Articular chondrocyte of knee joint (primary cell): ENCODE measurements at places on chromosomes 1 and 21. TPM values are rescaled to one million over a fixed set of nuclear protein-coding genes. Genes with fewer than 3 reads are reported as not detected.

The FASLG gene
- not detected in 2 replicates for total RNA-seq

The ELAPOR1 gene
- 0.39 and 0.54 TPM in 2 replicates for total RNA-seq

The RASSF5 gene
- 2.6 and 2.9 TPM in 2 replicates for total RNA-seq

The ANGEL2 gene
- total RNA-seq: 57.5 and 65.6 TPM in 2 replicates

The GIPC2 gene
- total RNA-seq: 0.13 and 0.22 TPM in 2 replicates

The OR2T2 gene
- total RNA-seq: not detected in 2 replicates

The CLCA1 gene
- total RNA-seq: not detected in 2 replicates

The PLXNA2 gene
- total RNA-seq: 10.6 and 14.4 TPM in 2 replicates

The PTPN22 gene
- 5.5 and 8.6 TPM in 2 replicates for total RNA-seq

The PLCH2 gene
- 0.26 and 0.76 TPM in 2 replicates for total RNA-seq

The CYP4X1 gene
- total RNA-seq: 1.3 and 2.1 TPM in 2 replicates

The DPT gene
- 5.6 and 7.6 TPM in 2 replicates for total RNA-seq

The C1QB gene
- total RNA-seq: not detected in 2 replicates

The FCGR3A gene
- total RNA-seq: not detected in 2 replicates

The GJA9 gene
- 0.13 and 0.22 TPM in 2 replicates for total RNA-seq

The GBP1 gene
- 36.5 and 55.0 TPM in 2 replicates for total RNA-seq
